Fibroblast of skin of scalp (primary cell): ENCODE measurements at places on chromosomes 13 and 19.

GRCh38 chr13:55654243-55654642 is 1486.5 kb upstream of the PRR20A start:
- no peak for DNase-seq

DNA sequence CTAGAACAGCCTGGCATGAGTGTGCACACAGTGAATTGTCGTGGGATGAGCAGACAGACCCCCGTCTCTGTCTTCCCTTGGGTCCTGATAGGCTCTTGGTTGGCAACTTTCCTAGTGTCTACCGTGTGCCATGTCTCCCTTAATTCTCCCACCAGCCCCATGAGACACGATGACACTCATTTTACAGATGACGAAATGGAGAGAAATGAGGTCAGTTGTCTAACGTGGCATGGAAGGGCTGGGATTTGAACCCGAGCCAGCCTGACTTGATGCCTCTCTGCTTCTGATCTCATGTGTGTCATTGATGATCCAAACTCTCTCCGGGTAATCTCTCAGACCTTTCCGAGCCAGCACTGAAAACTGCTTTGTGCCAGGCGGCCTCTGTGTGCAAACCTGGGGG is 8.4 kb upstream of the KLK14 start:
- no peak for DNase-seq

- DNase-seq, result no peak
Measured at GRCh38 chr19:16334411-16334810, 9.8 kb downstream of the KLF2 start.

DNA sequence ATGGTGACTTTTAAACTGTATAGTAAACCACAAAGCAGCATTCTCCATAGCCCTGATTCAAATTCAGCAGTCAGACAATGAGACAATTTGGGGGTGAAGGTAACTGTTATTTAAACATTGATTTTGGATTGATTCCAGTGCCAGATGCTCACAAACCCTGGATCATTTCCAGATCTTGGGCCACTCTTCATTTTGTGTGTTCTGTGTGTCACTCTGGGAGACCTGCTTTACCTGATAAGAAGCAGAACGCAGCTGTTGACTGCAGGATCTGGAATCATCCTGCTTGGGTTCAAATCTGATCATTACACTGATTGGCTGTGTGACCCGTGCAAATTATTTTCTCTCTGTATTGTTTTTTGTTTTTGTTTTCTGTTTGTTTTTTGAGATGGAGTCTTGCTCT is 4.0 kb upstream of the PCDH8 start:
- no peak for DNase-seq

DNA sequence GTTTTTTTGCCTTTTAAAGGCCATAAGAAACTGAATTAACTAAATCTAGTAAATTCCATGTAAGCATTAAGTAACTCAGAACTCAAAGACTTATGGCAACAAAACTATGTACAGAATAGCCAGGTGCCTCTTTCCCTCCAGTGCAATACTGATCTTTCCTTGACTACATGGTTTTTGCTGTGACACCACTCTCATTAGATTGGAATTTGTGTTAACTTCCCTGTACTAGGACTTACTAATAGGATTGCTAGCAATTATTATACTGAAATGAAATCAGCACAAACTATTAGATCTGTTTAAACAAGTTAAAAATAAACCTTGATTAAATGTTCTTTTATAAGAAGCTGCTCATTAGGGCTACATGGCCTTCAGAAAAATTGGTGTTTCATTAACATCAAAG is 96.3 kb downstream of the DACH1 start:
- no peak for DNase-seq

GRCh38 chr13:53197424-53197823 is 168.8 kb downstream of the OLFM4 start:
- DNase-seq, result no peak

GRCh38 chr13:47069133-47069532 is 172.3 kb upstream of the HTR2A start:
- DNase-seq, result no peak

- no peak for DNase-seq
Measured at GRCh38 chr13:46496086-46496485, 56.9 kb upstream of the LRCH1 start.

- no peak for DNase-seq
Measured at GRCh38 chr13:57925250-57925649, 293.7 kb downstream of the PCDH17 start.

DNA sequence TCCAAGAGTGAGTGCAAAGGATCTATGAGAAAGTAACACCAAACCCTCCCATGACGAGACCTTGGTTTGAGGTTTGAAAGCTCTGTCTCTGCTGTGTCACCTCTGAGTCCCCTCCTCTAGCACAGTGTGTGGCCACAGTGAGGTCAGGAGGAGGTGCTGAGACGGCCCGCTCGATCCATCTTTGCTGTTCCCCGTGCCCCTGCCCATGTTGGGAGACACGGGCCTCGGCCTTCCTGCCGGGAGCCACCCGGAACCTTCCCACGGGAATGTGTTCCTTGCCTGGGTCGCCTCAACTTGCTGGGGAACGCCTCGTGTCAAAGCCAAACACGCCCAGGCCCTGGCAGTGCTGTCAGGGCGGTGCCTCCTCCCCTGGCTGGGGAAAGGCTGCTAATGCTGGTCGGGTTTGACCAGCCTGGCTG is 10.1 kb downstream of the NANOS3 start:
- no peak for DNase-seq

- DNase-seq, result no peak
Measured at GRCh38 chr13:101354895-101355294, 61.4 kb downstream of the NALCN start.

- no peak for DNase-seq
Measured at GRCh38 chr19:10286803-10287737, at the start of gene ICAM4. Gene ICAM4, plus strand, starts transcription at chr19:10286955. Its CDS starts 58 bp downstream, at chr19:10287013.

- no peak for DNase-seq
Measured at GRCh38 chr19:18160493-18160970, 7.6 kb downstream of the PIK3R2 start.

DNA sequence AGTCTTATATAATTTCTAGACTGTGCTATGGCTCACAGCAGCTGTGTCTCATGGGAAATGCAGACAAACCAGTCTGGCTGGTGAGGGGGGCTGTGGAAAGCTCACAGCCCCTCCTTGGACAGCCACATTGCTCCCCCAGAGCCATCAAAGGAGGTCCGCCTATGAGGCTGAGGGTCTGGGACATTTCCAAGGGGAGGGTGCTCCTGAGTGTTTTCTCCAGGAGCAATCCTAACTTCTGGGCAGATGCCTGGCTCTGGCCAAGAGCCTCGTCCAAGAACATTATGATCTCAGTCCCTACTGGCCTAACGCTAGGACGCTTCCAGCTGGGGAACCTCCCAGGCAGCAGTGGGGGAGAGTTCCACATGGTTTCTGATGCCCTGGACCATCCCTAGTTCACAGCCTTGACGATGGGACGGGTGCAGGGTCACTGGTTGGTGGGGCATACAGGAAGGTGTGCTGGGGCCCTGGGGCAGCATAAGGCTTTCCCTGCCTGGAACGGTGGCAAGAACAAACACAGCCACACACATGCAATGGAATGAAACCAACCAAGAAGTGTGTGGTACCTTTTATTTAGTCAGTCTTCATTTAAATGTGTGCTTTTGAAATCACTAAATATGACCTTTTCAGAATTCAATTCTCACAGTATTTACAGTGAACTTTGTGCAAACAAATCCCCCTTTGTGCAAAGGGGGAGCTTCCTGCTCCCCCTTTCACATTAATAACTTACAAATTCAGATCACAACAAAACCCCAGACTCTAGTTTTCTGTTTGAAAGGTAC is 60.6 kb downstream of the CDADC1 start:
- DNase-seq, result peak; percentile 30

- no peak for DNase-seq
Measured at GRCh38 chr13:72931311-72931710, 127.5 kb upstream of the KLF5 start.

DNA sequence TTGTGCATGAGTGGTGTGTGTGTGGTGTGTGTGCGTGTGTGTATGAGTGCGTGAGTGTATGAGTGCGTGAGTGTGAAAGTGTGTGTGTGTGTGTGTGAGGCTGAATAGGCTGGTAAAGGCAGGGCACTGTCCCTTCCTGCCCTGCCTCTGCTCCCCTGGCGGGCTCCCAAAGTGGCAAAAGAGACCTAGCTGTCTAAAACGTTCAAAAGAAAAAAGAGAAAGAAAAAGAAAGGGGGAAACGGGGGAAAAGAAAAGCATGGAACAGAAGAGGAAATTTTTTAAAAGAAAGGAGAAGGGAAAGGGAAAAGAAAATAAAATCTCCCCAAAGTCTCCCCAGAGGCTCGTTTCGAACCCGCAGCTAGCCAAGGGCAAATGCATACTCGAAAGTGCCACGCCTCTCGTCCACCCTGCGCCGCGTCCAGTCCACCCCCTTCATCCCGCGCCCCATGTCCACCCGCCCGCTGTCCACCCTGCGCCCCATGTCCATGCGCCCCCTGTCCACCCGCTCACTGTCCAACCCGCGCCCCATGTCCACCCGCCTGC is 37.0 kb upstream of the FLT1 start:
- DNase-seq, result no peak

- peak; percentile 65 for DNase-seq
Measured at GRCh38 chr13:100269837-100270236, 180.9 kb downstream of the PCCA start.

- DNase-seq, result peak; percentile 84
Measured at GRCh38 chr13:39253774-39254173, 215.5 kb downstream of the NHLRC3 start.

DNA sequence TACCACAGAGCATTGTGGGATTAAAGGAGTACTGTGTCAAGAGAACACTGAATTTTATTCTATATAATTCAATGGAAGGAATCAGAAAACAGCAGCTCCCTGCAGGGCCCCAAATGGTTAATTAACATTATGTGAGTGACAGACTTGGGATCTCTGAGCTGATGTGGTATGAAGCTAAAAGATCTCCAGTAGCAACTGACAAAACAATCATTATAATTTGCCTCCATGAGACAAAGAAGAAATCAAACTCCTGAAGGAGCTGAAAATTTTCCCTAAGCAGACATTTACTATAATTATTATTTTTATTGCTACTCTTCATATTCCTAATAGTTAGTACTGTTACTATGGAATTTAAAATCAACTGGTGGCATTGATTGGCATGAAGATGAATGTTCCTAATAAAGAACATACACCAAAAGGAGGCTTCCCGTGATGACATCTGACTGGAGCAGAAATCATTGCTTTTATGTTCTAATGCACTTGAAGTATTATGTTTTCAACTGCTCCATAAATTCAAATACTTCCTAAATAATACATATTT is 28.8 kb upstream of the RFC3 start:
- DNase-seq, result no peak

DNA sequence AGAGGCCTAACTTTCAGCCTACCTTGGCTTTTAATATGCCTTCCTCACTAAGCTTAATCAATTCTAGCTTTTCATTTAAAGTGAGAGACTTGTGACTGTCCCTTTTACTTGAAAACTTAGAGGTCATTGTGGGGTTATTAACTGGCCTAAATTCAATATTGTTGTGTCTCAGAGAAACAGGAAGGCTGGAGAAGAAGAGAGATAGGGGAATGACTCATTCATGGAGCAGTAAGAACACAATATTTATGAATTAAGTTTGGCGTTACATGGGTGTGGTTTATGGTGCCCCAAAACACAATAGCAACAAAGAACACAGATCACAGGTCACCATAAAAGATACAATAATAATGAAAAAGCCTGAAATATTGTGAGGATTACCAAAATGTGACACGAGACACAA is 612.1 kb downstream of the TBC1D4 start:
- no peak for DNase-seq
